Fibroblast of skin of right biceps (primary cell): ENCODE measurements at places on chromosomes 5 and 9.

DNA sequence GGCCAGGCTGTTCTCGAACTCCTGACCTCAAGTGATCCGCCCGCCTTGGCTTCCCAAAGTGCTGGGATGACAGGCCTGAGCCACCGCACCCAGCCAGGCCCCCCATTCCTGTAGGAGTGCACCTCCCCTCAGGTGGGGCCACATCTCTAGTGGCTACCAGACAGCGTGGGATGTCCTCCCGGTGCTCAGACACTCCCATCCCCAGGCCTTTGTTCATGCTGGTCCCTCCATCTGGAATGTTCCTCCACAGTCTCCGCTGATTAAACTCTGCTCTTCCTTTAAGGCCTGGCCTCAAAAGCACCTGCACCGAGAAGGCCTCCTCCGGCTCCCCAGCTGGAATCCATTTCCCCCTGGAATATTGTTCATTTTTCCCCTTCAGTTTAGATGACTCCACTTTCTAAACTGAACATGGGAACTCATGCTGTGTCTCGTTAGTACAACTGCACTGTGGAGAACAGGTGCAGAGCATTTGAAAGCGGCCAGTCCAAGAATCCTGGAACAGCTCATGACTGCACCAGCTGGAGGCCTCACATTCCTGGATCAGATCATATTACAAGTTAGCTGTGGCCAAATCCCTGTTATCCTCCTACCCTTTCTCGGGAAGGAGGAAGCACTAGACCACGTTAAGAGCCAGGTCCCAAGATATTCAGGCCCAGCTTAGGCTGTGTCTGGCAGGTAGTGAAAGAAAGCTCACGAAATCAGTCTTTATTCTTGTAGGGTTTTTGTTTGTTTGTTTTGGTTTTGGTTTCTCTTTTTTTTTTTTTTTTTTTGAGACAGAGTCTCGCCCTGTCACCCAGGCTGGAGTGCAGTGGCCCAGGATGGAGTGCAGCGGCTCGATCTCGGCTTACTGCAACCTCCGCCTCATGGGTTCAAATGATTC lies 10.8 kb upstream of the PRRC2B start:
- peak; percentile 74 for DNase-seq

DNA sequence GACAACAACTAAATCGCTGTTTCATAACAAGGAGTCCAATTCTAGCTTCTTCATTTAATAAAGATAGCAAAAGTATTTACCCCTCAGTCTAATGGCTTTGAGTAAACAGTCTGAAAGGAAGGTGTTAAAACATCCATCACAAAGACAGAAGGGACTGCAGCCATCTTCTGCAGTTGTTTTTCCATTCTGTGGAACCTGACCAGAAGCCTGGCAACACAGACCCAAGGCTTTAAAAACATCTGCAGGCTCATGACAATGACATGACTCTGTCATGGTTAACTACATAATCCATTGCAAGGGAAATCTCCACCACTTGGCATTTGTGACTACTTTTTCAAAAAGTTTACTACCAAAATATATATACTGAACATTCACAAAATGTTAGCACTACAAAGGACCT lies 51.9 kb downstream of the ELL2 start:
- no peak for DNase-seq

DNA sequence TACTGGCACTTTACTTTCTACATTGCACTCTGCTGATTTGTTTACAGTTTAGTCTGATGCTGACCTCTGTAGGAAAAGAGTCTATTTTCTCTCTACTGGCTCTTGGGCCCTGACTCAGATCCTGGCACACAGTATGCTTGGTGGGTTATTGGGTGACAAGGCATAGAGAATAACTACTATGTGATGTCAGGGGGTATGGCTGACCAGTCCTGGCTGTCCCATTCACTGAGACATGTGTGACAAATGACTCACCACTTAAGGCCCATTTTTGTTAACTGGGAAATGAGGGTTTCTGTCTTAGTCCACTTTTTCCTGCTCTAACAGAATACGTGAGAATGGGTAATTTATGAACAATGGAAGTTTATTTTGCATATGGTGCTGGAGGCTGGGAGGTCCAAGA lies 66.4 kb downstream of the DAPK1 start:
- no peak for DNase-seq

DNA sequence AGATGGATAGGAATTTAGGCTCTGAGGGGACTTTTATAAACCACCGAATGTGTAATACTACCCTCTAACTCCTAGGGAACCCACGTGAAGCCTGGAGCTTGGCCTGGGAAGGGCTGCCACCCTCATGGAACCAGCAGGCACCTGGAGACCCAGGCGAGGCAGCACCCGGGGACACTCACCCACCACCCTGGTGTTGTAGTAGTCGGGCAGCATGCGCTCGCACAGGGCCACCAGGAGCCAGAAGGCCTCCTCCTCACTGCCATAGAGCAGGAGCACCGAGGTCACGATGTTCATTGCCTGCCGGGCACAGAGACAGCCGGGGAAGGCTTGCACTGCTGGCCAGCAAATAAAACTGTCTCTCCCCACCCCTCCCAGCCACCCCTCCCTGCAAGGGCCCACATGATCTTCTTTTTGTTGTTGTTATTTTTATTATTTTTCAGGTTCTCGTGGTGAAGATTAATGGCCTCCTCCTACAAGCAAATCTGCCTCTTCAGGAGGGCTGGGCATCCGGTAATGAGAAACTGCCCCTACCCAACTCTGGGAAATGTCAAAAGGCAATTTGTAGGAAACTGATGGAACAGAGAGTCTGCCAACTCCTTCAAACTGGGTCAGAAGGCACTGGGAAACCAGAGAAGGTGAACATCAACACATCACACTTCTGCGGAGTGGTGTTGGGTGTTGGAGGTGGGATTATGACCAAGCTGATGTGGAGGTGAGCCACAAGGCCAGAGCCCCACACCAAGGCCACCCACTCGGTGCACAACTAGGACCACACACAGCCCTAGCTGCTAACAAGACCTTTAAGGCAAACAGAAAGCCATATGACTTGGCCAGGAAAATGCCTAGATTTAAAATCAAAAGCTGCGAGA lies 17.4 kb upstream of the MRNIP start:
- DNase-seq = no peak

DNA sequence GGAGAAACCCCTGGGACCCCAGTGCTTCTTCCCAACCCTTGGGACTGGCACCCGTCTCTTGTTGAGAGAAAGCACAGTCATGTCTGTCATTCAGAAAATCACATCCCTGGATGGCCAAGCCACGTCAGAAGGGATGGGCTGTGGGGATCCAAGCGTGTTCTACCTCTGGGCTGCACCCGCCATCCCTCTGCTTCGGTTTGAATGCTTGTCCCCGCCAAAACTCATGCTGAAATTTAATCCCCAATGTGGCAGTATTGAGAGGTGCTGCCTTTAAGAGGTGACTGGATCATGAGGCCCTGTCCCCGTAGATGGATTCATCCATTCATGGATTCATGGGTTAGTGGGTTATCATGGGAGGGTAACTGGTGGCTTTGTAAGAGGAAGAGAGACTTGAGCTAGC lies 27.0 kb downstream of the CEL start:
- DNase-seq = no peak

DNA sequence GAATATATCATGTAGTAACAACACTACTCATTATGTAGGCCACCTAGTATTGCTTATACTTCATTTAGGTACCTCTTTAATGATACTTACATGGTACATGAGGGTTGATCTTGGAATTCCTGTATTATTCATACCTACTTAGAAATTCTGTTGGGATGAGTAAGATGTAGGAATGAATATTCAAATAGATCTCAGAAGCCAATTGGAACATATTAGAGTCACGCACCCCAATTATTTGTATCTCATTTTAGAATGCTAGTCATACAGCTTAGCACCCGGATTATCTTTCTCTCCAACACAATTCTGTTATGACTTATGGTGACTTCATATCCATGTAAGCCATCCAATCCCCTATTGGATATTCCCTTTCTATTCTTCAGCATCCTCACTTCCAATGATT lies 106.7 kb upstream of the SH3GL2 start:
- peak; percentile 19 for DNase-seq

DNA sequence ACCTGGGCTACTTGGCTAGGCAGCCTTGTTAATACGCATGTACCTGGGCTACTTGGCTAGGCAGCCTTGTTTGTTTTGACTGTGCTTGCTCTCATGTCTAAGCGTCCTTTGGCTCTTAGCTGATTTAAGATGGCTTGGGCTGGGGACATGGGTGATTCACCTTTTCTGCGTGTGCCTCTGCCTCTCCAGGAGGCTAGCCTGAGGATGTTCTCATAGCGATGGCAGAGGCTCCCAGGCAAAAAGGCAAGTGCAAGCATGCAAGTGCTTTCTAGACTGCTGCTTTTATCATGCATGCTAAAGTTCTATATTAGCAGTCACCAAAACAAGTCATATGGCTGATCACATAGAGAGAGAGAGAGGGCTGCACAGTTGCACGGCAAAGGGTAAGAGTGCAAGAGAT lies 300.5 kb downstream of the IRX1 start:
- DNase-seq = no peak

DNA sequence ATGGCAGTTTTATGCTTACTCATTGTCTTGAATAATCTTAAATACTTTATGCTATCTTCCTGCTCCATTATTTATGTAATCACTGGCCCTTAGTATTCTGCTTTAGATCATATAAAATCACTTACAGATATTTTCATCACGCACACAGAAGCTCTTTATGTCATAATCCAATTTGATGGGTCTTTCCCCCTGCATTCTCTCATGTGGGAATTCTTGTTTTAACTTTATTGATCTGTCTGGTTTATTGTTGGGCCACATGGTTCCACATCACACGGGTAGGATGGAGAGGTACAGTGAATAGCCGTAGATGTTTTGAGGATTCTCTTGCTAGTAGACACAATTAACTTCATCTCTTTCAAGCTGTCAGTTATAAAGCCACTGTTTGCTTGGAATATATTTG lies 27.0 kb downstream of the PLPPR1 start:
- no peak for DNase-seq

GRCh38 chr5:78060421-78060820 lies 234.1 kb downstream of the AP3B1 start:
- peak; percentile 60 for DNase-seq
